NCI-H1105 treated with DMSO at 0.1 percent for 48 hours (cell line): ENCODE measurements at places on chromosomes 12 and 14.

DNA sequence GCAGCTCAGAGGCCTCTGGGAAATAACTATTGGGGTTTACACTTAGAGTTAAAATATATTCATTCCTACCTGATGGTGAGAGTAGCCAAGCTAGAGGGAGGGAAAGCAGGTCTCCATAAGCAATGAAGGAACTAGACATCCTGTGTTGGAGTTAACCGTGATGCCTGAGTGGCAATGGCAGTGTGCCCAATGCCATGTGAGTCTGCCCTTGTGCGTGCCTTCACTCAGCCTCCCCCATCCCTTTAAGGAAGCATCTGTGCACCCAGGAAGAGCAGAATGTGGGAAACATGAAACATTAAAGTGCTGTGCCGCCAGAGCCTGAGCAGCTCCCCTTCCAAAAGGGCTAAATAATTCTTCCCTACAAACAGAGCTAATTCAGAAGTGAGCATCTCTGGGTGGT, 76.3 kb downstream of the COX16 start:
- DNase-seq: peak; percentile 53

GRCh38 chr14:71591929-71592328, 340.3 kb upstream of the RGS6 start:
- no peak for DNase-seq

DNA sequence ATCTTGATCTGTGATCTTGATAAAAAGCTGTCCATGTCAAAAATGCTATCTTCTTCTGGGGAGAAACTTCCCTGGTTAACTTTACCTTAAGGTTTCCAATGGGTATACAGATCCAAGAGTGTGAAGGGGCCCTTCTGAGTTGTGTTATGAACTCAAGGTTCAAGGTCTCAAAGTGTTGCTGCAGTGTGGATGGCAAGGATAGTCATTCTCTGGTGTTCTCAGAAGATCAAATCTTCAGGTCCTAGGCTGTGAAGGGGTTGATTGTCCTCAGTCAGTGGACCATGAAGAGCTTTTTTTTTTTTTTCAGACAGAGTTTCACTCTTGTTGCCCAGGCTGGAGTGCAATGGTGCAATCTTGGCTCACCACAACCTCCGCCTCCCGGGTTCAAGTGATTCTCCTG, 114.4 kb downstream of the SPTSSA start:
- DNase-seq: no peak

DNA sequence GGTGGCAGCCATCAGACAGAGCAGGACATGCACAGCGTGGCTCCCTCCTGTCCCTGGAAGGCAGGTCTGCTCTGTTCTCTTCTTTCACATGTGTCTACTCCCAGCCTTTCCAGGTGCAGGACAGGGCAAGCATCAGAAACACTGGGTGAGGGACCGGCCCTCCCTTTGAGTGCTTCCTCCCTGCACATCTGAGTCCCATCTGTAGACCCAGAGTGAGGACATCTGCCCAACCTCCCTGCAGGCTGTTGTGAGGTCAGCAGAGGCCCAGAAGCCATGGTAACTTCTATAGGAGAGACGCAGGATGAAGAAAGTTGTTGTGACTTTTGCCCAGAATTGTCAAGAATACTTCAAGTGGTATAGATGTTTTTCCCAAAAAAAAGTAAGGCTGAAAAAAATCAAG, 282.7 kb downstream of the CACNA1C start:
- no peak for DNase-seq

DNA sequence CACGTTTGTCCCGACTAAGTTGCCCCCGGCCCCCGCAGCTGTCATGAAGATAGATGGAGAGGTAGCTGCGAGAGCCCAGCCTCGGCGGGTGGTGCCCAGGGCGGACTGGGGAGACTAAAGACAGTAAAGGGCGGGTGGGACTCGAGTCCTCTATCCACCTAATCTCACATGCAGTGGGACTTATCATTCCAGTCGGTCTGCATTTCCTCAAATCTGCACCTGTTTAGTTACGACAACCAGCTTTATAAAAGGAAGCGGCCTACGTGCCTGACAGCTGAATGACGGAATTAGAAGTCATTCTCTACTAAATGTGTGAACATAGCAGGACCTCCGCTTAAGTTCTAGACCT, 109.8 kb upstream of the EGLN3 start:
- no peak for DNase-seq

GRCh38 chr14:88417594-88417993, 32.1 kb downstream of the SPATA7 start:
- no peak for DNase-seq

GRCh38 chr12:18267427-18268099, 6.2 kb downstream of the PIK3C2G start:
- no peak for DNase-seq

DNA sequence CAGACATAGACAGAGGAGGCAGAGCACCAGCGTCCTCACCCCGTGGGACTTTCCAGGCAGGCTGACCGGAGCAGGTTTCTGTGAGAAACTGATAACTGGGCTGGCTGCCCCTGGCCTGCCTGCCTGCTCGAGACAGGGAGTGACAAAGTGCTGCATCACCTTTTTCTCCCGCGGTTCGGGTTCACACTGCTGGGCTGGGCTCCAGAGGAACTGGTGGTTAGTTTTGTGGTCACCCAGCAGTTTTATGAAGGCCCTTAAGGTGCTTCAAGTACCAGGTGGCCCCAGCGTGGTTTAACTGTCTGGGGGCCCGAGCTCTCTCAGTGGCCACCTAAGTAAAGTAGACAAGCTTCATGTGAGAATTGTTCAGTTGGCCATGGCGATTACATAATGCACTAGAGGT, 1073.6 kb downstream of the BCL11B start:
- DNase-seq: no peak

DNA sequence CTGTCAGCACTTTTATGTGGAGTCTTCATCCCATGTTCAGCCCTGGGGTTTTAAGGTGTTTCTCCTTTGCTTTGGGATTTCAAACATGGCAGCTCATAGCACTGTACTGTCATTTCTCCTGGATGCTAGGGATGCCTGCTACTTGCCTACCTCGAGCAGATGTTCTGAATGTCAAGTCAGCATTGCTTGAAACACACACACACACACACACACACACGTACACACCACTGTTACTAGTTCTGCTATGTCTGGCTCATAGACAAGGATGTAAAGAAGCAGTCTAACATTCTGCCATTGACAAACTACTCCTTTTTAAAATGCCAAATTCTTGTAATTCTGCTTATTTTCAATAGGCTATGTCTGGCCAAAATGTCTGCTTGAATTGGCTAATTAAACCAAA, 72.7 kb downstream of the SAMD4A start:
- no peak for DNase-seq

DNA sequence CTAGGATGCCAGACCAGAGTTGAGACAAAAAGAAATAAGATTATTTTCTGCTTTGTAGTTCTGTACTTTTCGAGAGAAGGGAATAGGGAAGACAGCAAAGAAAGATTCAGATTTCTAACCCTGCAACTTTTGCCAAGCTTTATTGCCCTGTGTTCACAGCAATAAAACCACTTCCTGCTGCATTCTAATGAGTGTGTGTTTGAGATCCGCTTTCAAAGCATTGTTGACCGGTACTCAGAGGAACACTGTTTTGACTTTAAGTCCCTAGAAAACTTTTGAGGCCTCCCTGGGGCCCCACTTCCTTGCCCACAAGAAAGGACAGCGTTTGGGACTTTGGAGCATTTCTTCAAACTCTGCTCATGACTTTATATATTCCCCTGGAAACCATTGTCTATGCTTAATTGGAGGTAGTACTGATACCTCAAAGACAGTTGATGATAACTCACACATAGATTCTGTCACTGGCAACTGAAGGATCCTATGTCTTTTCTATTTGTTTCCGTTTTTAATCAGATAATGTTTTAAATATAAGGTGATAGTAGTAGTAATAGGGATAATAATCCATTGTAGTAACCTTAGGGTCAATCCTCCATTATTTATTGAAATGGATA, 1.3 kb downstream of the RNASE6 start:
- no peak for DNase-seq

DNA sequence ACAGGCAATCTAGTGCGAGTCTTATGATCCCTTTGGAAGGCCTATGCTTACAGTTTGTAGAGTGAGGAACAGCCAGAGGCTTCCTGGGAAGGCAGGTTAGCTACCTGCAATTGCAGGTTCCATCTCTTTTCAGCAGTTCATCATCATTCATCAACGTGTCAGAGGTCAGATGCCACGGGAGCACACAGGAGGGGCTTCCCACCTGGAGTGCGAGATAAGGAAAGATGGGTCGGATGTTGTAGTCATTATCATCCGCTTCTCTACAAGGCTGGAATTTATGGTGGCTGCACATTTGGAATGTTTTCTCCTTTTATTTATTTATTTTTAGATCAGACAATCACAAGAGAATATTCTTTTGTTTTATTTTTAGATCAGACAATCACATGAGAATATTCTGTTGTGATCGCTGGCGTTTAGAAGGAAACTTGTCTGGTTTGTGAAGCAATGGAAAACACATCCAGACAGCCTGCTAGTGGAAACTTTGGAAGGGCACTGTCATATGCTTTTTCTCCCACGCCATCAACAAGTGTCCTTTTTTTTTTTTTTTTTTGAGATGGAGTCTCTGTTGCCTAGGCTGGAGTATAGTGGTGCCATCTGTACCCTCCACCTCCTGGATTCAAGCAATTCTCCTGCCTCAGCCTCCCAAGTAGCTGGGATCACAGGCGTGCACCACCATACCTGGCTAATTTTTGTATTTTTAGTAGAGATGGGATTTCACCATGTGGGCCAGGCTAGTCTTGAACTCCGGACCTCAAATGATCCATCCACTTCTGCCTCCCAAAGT, 1.9 kb upstream of the BICD1 start:
- no peak for DNase-seq

DNA sequence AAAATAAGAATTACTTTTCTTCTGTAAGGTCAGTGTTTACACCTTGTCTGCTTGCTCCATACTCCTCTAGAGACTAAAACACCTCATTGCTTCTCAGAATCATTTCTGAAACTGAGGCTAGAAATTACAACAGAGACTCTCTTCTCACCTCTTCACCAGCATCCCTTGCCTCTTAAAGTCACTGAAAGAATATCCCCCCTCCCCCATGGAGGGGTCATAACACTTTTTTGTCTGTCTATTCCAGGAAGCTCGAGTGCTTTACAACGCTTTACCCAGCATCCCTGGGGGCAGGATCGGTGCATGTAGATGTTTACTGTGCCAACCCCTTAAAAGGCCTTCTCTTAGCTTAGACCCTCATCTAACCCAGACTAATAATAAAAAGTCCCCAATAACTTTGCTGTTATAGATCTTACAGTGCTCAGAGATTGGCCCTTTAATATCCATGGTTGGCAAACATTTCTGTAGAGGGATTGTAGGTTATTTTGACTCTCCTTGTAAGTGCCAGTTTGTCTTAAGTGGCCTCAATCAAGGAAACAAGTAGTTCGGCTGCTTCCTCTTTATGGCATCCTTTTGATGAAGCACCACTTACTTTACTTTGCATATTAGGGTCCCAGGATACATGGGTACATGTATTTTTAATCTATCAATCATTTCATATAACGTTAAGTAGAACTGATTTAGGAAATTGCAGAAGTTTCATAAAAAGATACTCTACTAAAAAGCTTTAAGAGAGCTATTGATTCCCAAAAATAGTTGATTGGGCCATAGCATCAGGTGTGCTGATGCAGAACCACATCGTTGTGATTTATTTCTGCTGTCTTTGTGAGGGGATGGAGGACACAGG, 29.3 kb downstream of the PRKCH start:
- no peak for DNase-seq

- no peak for DNase-seq
Observed at GRCh38 chr14:68986926-68987652, 8.0 kb upstream of the ACTN1 start.

GRCh38 chr12:1917172-1918070, 1.0 kb downstream of the CACNA2D4 start:
- DNase-seq: no peak

- no peak for DNase-seq
Observed at GRCh38 chr12:71938728-71939385, at the start of gene TPH2. Gene TPH2 (plus strand): TSS chr12:71938845. CDS start chr12:71938987, 142 bp downstream.

- DNase-seq: no peak
Observed at GRCh38 chr12:24996102-24996797, 47.3 kb upstream of the BCAT1 start.
